Spleen (tissue), 13 donors: ENCODE measurements at places on chromosomes 5 and 9. TPM values are rescaled to one million over a fixed set of nuclear protein-coding genes. Genes with fewer than 3 reads are reported as not detected.
A peak's percentile ranks its signal among the peaks of the same experiment; 100 is the strongest.

OR1J2 gene
- not detected for polyA plus RNA-seq

- H3K27me3 ChIP-seq = peaks cover 41% of the 10 kb centered on the region
- DNase-seq = no peak
- no peak overlapping the region for H3K27ac ChIP-seq
- H3K36me3 ChIP-seq = no peaks in the 10 kb centered on the region
- no peaks in the 10 kb centered on the region for H3K4me1 ChIP-seq
- H3K4me3 ChIP-seq = no peak overlapping the region
Measured at GRCh38 chr5:1437876-1438559, 7.2 kb downstream of the SLC6A3 start.

PITX1 gene
- 0.09 TPM for polyA plus RNA-seq

PHF19 gene
- polyA plus RNA-seq = 29.4 TPM

EHMT1 gene
- polyA plus RNA-seq = 60.9 TPM

RETREG1 gene
- 2.5 TPM for polyA plus RNA-seq

GRCh38 chr5:146188358-146188757 is 5.9 kb upstream of the LARS1 start:
- no peak overlapping the region for H3K4me3 ChIP-seq
- H3K27me3 ChIP-seq = no peaks in the 10 kb centered on the region
- H3K27ac ChIP-seq = no peak overlapping the region
- H3K36me3 ChIP-seq = no peaks in the 10 kb centered on the region
- no peak for DNase-seq

DNA sequence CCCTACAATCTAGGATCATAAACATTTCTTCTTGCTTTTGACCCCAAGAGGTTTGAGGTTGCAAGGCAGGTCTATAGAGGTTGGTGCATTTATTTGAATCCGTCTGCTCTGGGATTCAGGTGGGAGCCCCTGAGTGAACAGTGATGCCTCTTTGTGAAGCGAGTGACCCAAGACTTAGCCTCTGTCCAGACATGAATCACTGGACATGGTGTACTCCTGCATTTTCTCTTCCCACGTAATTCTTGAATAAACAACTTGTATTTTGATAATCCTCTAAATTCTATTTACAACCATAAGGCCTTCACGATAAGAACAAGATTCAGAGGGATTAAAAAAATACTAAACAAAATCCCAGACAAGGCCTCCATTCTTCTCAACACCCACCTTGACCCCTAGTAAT is 67.5 kb upstream of the PLPP6 start:
- no peak for DNase-seq
- no peaks in the 10 kb centered on the region for H3K27me3 ChIP-seq
- H3K27ac ChIP-seq = no peak overlapping the region
- no peaks in the 10 kb centered on the region for H3K36me3 ChIP-seq

- H3K36me3 ChIP-seq = no peaks in the 10 kb centered on the region
- no peak overlapping the region for H3K27ac ChIP-seq
- H3K4me3 ChIP-seq = no peak overlapping the region
- no peaks in the 10 kb centered on the region for H3K27me3 ChIP-seq
- no peaks in the 10 kb centered on the region for H3K4me1 ChIP-seq
Measured at GRCh38 chr5:157956271-157956885, 97.4 kb upstream of the CLINT1 start.

- peak overlapping the region; percentile 11 for H3K27ac ChIP-seq
- H3K4me1 ChIP-seq = peaks cover 32% of the 10 kb centered on the region
- no peaks in the 10 kb centered on the region for H3K36me3 ChIP-seq
- no peak overlapping the region for H3K4me3 ChIP-seq
- no peaks in the 10 kb centered on the region for H3K27me3 ChIP-seq
Measured at GRCh38 chr9:114889802-114890224, 40.6 kb downstream of the TNFSF8 start.

GRCh38 chr9:123749580-123750202 is 180.2 kb downstream of the DENND1A start:
- no peak overlapping the region for H3K4me3 ChIP-seq
- H3K36me3 ChIP-seq = no peaks in the 10 kb centered on the region
- H3K27me3 ChIP-seq = no peaks in the 10 kb centered on the region
- H3K4me1 ChIP-seq = peaks cover 36% of the 10 kb centered on the region
- H3K27ac ChIP-seq = peak overlapping the region; percentile 55
- no peak for DNase-seq

- H3K27me3 ChIP-seq = no peaks in the 10 kb centered on the region
- DNase-seq = no peak
- H3K4me1 ChIP-seq = no peaks in the 10 kb centered on the region
- no peak overlapping the region for H3K27ac ChIP-seq
- no peak overlapping the region for H3K4me3 ChIP-seq
Measured at GRCh38 chr5:9283021-9283420, 262.9 kb downstream of the SEMA5A start.

DNA sequence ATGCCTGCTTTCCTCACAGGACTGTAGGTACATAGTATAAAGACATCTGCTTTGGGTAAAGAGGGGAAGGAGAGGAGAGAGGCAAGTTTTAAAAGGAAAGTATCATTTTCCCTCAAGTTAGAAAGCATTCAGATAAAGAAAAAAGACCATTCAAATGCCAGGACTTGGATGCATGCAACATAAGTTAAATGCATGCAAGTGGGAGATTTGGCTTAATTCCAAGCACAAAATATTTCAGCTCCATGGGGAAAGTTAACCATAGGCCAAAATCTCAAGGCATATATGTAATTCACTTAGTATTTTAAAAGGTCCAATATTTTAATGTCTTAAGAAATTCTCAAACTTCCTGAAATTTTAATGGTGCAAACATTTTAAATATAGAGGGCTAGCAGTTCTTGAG is 36.4 kb downstream of the POU5F2 start:
- H3K4me3 ChIP-seq = no peak overlapping the region
- no peak for DNase-seq
- H3K36me3 ChIP-seq = no peaks in the 10 kb centered on the region
- H3K27ac ChIP-seq = no peak overlapping the region
- no peaks in the 10 kb centered on the region for H3K27me3 ChIP-seq

CNOT6 gene
- polyA plus RNA-seq = 9.0 TPM

ALG2 gene
- 15.4 TPM for polyA plus RNA-seq

SPATA31C1 gene
- not detected for polyA plus RNA-seq

GRCh38 chr9:97367729-97368128 is 44.2 kb upstream of the TDRD7 start:
- H3K27me3 ChIP-seq = no peaks in the 10 kb centered on the region
- H3K4me1 ChIP-seq = no peaks in the 10 kb centered on the region
- H3K27ac ChIP-seq = no peak overlapping the region
- no peak for DNase-seq
- no peaks in the 10 kb centered on the region for H3K36me3 ChIP-seq
- no peak overlapping the region for H3K4me3 ChIP-seq

DNA sequence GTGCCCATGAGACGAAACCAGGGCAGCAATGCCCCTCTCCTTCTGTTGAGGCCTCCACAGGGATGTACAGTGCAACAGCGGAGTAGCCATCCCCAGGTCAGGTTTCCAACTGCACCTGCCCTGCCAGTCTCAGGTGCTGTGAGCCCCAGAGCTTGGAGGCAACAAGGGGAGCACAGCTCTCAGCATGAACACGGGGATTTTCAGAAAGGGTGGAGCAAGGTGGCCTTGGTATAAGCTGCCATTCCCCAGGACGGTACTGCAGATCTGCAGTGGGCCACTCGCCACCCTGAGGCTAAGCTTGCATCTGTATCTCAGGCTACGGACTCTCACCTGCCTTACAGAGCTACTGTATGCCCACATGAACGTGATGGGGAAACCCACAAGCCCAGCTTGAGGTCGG is 103.6 kb downstream of the GABBR2 start:
- DNase-seq = peak; percentile 54
- H3K27ac ChIP-seq = no peak overlapping the region
- H3K27me3 ChIP-seq = no peaks in the 10 kb centered on the region
- no peaks in the 10 kb centered on the region for H3K36me3 ChIP-seq
- no peak overlapping the region for H3K4me3 ChIP-seq

GRCh38 chr5:88203981-88204750 is 64.5 kb downstream of the TMEM161B start:
- H3K4me1 ChIP-seq = no peaks in the 10 kb centered on the region
- no peak overlapping the region for H3K4me3 ChIP-seq
- H3K36me3 ChIP-seq = no peaks in the 10 kb centered on the region

GRCh38 chr5:176427971-176428370 is 11.6 kb upstream of the CLTB start:
- no peak overlapping the region for H3K4me3 ChIP-seq
- no peaks in the 10 kb centered on the region for H3K27me3 ChIP-seq
- H3K36me3 ChIP-seq = no peaks in the 10 kb centered on the region

GRCh38 chr9:33649463-33649862 is 125.4 kb downstream of the ANKRD18B start:
- H3K4me1 ChIP-seq = no peaks in the 10 kb centered on the region
- no peaks in the 10 kb centered on the region for H3K27me3 ChIP-seq

BTNL9 gene
- 91.1 TPM for polyA plus RNA-seq
